ENCODE measurements at places on chromosomes 4 and X. TPM values are rescaled to one million over a fixed set of nuclear protein-coding genes. Genes with fewer than 3 reads are reported as not detected.

GRCh38 chr4:147528054-147528453 lies 47.2 kb downstream of the EDNRA start:
- DNase-seq, result no peak

Gene SPIN2A
- polyA plus RNA-seq, result 0.13 TPM

Gene VCX3B
- polyA plus RNA-seq, result not detected

DNA sequence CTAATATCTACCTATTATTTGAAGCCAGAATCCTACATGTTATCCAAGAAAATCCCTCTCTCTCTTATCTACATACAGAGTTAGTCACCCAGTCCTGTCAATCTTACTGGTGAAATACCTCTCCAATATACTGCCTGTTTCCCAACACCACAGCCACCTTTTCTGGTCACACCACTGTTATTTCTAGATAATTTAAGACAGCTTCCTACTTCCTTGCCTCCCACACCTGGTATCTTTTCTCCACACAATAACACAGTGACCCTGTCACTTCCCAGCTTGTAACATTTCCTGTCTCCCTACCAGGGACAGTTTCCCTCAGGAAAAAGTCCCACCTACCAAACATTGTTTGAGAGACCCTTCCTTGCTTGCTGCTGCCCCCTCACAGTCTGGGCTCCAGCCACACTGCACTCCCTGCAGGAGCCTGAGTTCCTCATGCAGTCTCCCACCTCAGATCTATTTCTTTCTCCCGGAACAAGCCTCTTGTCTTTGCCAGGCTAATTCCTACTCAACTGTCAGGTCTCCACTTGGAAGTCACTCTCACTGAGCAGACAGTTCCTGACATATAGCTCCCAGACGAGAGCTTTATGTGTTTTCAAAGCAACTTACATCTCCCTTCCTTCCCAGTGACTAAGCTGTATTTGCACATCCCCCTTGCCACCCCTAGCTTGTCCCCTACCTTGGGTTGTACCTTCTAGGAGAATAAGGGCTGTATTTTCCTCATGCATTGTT lies 73.6 kb upstream of the QRFPR start:
- no peak for DNase-seq

DNA sequence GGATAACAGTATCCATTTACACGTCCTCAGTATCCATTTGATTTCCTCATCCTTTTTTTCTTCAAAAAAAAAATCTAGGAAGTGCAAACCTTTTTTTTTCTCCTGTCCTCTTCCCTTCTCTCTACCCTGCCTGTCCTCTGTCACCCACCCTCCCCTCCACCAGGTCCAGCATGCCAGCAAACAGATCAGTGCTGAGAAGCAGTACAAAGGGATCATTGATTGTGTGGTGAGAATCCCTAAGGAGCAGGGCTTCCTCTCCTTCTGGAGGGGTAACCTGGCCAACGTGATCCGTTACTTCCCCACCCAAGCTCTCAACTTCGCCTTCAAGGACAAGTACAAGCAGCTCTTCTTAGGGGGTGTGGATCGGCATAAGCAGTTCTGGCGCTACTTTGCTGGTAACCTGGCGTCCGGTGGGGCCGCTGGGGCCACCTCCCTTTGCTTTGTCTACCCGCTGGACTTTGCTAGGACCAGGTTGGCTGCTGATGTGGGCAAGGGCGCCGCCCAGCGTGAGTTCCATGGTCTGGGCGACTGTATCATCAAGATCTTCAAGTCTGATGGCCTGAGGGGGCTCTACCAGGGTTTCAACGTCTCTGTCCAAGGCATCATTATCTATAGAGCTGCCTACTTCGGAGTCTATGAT lies 1.7 kb downstream of the SLC25A4 start:
- DNase-seq, result no peak

GRCh38 chr4:37767019-37767418 lies 59.5 kb upstream of the PGM2 start:
- DNase-seq, result no peak

DNA sequence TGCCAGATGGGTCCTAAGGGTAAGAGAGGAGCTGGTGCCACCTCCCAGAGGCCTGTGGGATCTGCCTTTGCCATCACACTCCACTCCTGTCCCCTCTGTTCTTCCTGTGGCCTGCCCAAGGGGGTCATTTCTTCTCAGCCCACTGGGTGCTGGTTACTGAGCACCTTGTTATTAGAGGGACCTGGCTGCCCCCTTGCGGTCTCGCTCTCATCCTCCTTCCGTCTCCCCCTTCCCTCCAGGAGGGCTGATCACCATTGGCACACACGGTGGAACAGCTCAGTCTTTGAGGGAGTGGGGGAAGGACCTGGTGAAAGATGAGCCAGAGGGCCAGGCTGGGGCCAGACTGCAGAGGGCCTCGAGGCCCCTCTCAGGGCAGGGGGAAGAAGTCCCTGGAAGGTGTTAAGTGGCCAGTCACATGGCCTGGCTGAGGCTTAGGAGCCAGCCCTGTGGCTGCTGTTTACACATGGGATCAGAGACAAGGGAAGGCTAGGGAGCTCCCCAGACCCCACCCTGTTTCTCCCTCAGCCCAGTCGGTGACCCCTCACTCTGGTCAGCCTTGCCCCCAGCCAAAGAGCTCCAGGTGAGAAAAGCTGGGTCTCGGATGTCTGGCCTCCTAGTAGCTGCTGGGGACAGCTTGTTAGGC lies 68.1 kb downstream of the MTMR1 start:
- no peak for DNase-seq

DNA sequence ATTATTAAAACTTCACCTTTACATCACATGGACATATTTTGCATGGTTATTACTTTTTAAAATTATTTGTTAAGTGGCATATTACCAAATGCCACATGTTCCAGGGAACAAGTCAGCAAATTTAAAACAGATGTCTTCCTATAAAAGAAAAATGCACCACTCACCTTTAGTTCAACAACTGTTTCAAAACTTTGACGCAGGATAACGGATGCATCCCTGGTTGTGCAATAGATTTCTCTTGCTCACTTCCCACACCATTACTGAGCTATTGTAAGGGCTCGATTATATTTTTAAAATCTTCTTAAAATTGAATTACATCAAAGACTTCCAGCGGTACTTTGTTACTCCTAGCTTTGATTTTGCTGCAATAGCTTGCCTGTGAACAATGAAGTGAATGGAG lies 93.0 kb upstream of the ARHGAP24 start:
- DNase-seq, result no peak

DNA sequence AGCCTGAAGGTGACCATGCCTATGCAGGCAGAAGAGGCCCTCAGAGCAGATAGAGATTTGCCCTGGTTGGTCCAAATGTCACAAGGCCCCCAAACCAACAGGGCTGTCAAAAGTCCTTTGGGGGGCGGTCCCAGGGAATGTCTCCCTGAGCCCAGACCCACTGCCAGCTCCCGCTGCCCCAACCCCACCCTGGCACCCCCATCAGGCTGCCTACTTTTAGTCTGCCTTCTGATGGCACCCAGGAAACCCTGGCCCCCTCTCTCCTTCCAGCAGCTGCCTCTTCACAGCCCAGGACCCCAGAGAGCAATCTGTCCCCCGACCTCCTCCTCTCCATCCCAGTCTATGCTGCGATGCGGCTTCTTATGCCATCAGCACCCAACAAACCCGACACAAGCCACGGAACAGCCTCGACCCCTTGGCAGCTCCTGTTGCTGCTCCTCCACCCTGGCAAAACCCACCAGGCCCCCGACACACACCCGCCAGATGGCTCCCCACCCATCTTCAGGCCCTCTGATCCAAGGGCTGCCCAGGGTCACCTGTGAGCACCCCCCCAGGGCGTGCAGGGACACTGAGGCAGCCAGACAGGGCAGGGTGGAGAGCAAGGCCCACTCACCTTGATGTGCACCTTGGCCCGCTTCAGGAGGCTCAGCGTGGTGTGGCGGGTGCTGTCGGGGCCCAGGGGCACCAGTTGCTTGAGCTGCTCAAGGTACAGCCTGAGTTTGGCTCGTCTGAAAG lies 9.9 kb downstream of the MXD4 start:
- peak; percentile 0 for DNase-seq

- DNase-seq, result peak; percentile 4
Measured at GRCh38 chrX:48648336-48648751, 35.3 kb upstream of the WAS start.

GRCh38 chr4:151202381-151202780 lies 74.6 kb upstream of the PRSS48 start:
- no peak for DNase-seq

- DNase-seq, result no peak
Measured at GRCh38 chr4:139374251-139374650, 72.0 kb upstream of the NDUFC1 start.

GRCh38 chr4:114389070-114389685 lies 209.4 kb upstream of the UGT8 start:
- no peak for DNase-seq

Gene UGT2A2
- not detected for polyA plus RNA-seq

DNA sequence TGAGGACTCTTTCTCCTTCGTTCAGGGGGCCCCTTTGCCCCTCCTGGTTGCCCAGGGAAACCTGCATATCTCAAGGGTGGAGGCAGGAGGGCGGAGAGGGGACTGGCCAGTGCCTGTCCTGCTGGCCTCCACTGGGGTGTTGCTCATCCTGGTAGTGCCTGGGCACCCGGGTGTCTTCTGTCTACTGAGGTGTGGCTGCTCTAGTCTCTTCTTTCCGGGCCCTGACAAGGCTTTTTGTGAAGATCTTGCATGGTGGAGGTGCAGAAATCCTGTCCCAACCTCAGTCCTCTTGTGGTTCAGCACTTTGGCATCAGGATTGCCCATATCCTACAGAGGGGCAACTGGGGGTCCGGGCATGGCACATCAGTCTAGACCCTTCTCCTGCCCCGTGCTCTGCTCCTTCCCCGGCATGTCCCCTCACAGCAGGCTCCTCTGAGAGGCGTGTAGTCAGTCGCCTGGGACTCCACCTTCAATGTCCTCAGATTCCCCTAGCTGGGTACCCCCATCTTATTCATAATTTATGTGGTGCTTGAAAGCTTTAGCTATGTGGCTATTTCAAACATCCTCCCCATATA lies 1.9 kb downstream of the CCDC110 start:
- no peak for DNase-seq

Gene VEGFD
- polyA plus RNA-seq, result not detected

DNA sequence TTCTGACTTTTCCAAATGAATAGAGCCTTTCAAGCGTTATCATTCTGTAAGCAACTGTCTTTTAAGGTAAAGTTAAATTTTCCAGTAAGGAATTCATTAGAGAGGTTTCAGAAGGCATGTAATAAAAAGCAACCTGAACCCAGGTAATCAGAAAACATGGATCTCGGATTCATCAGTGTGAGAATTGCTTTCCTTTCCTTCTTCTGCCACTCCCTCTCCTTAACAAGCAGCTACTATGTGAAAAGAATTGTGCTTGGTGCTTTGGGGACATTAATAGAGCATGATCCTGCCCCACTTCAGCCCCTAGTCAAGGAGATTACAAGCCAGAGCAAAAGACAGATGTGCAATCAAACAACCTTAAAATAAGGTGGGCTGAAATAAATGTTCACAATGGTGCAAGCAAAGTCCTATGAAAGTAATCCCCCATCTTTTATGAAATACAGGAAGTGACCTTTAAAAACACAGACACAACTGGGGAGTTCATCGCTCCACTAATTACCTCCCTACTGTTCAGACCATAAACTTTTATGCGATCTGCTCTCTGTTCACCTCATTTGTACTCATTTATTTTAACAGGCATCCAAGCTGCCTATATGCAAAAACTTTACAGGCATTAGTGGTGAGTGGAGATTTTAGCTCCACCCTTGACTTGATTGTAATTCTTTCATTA lies 122.9 kb upstream of the RASGEF1B start:
- no peak for DNase-seq

GRCh38 chr4:53908661-53909078 lies 155.7 kb downstream of the CHIC2 start:
- DNase-seq, result no peak

DNA sequence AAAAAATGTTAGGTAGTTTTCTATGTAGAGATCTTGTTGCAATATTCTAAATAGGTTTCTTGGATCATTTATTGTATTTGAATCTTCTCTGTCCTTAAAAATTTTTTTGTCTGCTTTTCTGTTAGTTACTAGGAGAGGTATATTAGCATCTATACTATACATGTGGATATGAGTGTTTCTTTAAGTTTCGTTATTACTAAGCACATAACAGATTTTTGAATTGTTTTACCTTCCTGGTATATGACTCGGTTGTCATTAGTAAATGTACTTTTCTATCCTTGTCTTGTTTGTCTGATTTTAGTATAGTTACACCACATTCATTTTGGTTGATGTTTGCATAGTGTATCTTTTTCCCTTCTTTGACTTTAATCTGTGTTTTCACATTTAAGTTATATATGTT lies 20.2 kb downstream of the PYURF start:
- no peak for DNase-seq

GRCh38 chrX:40380655-40381488 lies 199.9 kb upstream of the ATP6AP2 start:
- no peak for DNase-seq

All from CD8-positive, alpha-beta memory T cell (primary cell).